Astrocyte of the hippocampus (primary cell): ENCODE measurements at places on chromosomes 2 and 18.
A peak's percentile ranks its signal among the peaks of the same experiment; 100 is the strongest.

- DNase-seq: no peak
These were observed 324.1 kb upstream of the KCNJ3 start for GRCh38 chr2:154374416-154374815.

- DNase-seq: no peak
These were observed 66.4 kb downstream of the CYB5A start for GRCh38 chr18:74225193-74225840.

DNA sequence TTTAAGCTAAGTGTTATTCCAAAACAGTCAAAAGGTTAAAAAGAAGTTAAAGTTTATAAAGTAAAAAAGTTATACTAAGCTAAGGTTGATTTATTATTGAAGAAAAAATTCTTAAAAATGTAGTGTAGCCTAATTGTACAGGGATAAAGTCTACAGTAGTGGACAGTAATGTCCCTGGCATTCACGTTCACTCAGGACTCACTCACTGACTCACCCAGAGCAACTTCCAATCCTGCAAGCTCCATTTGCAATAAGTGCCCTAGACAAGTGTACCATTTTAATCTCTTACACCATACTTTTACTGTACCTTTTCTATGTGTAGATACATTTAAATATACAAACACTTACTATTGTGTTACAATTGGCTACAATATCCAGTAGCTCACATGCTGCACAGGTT lies 86.1 kb downstream of the CACNB4 start:
- no peak for DNase-seq

GRCh38 chr2:186460465-186460864 lies 25.6 kb upstream of the ZC3H15 start:
- peak; percentile 39 for DNase-seq

DNA sequence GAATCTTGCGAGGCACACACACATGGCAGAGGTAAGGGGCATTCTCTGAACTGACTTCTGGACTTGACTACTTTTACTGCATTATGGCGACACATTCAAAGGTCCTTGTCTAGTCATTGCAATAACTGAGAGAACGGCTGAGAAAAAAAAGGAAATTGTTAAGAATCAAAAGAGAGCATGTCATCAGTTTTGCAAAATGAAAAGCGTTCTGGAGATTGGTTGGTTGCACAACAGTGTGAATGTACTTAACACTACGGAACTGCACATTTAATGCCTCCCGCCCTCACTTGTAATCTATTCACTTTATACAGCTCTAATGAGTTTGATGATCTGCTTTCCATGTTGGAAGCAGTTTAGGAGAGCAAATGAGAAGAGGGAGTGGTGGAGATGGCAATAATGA lies 68.5 kb upstream of the NFU1 start:
- DNase-seq: no peak

DNA sequence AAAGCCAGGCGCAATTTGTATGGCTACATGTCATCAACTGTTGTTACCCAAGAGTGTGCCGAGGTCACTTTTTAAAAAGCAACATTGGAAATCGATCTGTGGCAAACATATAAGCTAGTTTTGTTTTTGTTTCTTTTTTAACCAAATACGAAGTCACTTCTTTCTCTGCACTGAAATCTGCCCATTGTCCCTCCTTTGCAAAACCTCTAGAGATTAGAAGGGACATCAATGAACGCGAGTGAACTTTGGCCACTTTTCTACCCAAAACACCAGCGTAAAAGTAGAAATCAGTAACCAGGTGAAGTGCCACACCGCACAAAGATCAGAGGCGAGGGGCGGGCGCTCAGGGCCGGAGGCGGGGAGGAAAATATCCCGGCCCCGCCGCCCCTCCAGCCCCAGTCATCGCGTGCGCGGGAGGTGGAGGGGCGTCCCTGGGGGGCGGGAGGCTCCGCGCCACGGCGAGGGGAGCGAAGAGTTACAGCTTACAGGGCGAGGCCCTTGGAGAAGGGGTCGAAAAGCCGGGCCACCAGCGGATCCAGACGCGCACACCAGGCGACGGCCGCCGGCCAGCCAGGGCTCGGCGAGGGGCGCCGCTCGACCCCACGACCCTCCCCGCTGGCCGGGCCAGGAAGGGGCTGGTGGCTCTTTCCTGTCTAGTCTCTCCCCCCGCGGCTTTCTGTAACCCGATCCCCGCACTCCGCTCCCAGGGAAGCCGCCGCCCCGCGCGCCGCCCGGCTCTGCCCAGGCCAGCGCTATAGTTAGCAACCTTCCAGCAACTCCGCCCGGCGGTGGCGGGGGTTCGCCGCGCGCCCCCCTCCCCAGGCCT lies 993 bp downstream of the RBMS1 start:
- DNase-seq: peak; percentile 90

- DNase-seq: no peak
These were observed 44.1 kb downstream of the EFR3B start for GRCh38 chr2:25085761-25086560.

DNA sequence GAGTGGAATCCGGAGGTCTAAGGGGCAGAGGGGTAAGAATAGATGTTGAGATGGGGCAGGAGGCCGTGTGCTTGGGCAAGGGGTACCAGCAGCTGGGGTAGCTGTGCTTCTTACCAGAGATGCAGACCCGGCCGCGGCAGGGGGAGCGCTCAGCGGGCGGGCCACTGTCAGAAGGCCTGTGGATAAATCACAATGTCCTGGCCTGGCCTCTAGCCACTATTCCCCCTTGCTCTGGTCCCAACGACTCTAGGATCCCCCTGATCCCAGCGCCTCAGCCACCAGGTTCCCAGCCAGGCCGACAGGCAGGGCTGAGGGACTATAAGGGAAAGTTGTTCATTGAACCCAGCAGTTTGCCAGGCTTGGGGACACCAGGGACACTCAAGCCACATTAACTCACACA lies 9.0 kb downstream of the WDR54 start:
- DNase-seq: no peak

GRCh38 chr2:20241973-20242726 lies 17.2 kb upstream of the SDC1 start:
- no peak for DNase-seq

DNA sequence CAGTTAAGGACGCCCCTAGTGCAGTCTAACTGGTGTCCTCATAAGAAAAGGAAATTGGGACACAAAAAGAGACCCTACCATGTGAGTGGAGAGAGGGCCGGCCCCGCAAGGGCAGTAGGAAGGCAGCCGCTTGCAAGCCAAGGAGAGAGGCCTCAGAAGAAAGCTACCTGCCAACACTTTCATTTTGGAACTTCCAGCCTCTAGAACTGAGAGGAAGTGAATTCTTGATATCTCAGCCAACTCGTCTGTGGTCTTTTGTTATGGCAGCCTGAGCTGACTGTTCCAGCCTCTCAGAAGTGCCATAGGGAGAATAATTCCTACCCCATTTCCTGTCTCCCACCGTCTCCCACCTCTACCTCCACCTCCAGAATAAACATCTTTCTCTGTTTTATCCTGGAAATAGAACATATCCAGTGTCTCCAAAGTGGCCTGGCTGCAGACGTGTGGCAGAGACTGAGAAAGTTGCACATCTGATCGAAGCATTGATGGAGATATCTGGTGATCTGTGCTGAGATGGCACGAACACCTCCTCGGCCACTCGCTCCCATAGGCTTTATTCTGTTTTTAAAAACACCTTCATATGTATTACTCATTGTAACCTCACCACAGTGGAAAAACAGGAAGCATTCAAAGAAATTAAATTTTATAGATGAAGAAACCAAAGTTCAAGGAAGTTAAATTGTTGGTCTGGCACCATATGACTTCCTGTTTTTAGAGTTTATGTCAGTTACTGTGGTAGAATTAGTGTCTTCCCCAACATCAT lies 39.5 kb upstream of the MARCO start:
- no peak for DNase-seq

DNA sequence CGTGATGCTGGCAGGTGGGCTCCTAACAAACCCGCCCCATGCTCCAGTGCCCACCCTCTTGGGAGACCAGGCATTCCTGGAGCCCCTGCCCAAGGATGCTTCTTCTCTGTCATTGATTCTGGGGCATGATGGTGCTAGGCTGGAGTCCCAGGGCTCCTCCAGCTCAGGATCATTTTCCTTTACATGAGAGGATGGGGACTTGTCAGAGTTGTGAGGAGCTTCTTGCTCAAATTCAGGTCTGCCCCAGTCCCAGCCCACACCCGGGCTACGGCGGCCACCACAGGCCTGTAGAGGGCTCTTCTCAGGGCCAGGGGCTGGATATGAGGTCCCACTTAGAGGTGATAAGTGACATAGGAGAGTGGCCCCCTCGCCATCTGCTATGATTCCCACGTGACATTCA lies 141.1 kb upstream of the COPS8 start:
- DNase-seq: no peak

DNA sequence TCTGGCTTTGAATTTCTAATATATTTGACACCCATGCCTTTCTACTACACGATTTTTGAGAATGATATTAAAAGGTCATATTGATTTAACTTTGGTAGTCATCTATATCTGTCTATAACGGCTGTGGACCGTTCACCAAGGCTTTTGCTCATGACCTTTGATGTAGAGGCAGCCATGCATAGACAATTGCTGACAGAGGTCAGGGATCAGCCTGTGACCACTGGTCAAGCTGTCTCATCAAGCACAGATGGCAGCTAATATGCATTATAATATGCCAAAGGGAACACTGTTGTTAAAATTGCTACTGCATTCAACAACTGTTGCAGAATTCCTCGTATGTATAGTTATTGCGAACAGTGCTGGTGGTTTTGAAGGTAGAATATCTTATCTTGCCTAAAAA lies 323.9 kb upstream of the DSEL start:
- no peak for DNase-seq

GRCh38 chr2:49265471-49265870 lies 111.2 kb upstream of the FSHR start:
- DNase-seq: no peak

DNA sequence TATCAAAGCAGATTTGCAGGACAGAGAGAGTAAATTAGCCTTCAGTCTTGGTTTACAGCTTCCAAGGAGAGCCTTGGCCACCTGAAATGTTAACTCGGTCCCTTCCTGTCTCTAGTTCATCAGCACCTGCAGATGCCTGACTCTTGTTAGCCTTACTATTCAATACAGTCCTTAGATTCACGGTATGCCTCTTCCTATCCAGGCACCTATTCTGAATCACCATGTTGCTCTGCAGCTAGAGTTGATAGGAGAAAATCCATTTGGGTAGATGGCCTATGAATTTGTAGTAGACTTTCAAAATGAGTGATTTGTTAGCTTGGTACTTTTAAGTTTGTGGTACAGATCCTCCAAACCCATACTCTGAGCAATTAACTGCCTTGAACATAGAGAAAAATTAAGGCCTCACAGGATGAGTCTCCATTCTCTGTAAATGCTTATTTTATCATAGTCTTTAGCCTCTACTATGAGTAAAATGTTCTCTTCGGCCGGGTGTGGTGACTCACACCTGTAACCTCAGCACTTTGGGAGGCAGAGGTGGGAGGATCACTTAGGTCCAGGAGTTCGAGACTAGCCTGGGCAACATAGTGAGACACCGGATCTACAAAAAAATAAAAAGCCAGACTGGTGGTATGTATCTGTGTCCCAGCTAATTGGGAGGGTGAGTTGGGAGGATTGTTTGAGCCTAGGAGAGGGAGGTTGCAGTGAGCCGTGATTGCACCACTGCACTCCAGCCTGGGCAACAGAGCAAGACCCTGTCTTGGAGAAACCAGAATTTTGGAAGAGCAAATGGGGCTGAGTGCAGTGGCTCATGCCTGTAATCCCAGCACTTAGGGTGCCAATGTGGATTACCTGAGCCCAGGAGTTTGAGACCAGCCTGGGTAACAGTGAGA lies 32.9 kb downstream of the PTCD3 start:
- DNase-seq: no peak

GRCh38 chr2:166239548-166239947 lies 111.7 kb upstream of the SCN1A start:
- peak; percentile 84 for DNase-seq

- no peak for DNase-seq
These were observed 70.7 kb upstream of the SERPINE2 start for GRCh38 chr2:224109751-224110150.

DNA sequence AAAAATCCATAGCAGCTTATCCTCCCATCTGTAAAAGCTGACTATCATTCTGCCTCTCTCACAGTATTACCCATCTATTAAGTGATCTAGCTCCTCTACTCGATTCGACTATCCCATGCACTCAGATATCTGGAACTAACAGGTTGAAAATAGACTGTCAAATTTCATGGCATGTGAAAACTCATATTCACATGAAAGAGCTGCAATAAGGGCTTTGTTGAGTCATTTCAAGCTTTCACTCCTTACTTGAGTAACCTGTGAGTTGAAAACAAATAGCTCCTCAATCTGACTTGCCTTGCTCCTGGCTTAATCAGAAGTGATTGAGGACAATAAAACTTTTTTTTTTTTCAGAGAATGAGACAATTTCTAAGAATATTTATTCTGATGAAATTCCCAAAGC lies 192.4 kb upstream of the ERBB4 start:
- DNase-seq: no peak

GRCh38 chr2:212089873-212090272 lies 448.7 kb downstream of the ERBB4 start:
- no peak for DNase-seq

GRCh38 chr2:120720231-120720630 lies 15.4 kb upstream of the GLI2 start:
- no peak for DNase-seq

GRCh38 chr18:4400911-4401310 lies 54.2 kb downstream of the DLGAP1 start:
- DNase-seq: no peak

- no peak for DNase-seq
These were observed 26.1 kb upstream of the SERTAD2 start for GRCh38 chr2:64679673-64680425.

DNA sequence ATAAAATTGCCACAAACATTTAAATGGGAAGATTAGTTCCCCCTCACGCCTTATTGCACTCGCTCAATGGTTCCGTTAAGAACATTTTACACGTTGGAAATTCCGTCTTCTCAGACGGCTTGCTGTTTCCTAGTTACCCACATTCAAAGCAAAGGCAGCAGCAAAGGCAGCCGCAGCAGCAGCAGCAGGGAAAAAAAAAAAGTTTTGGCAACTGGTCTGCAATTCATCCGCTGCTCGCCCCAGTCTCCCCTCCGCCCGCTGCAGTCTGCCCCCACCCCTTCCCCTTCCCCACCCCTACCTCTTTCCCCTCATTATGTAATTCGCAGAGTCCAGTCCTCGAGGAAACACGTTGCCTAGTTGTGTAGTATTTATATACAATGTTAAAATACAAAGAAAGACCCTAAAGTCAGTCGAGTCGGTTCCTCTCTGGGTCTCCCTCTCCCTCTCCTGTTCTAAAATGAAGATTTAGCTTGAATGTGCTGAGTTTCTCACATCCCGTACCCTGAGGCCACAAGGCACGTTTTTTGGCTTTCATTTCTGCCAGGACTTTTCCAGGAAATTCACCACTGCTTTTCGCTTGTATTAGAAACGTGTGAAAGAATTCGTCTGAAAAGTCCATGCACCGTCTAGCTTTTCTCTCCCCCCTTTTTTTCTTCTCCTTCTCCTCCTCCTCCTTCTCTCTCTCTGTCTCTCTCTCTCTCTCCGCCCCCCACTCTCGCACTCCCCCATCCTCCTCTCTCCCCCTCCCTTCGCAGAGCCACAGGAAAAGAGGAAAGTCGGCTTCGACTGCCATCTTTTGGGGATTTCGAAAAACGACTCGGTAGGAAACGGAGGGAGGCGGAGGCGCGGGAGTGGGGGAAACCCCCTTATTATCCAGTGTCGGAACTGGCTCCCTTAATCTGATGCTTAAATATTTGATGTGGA lies 140.0 kb downstream of the MEIS1 start:
- peak; percentile 91 for DNase-seq
